ENCODE measurements at places on chromosomes 4 and X.

DNA sequence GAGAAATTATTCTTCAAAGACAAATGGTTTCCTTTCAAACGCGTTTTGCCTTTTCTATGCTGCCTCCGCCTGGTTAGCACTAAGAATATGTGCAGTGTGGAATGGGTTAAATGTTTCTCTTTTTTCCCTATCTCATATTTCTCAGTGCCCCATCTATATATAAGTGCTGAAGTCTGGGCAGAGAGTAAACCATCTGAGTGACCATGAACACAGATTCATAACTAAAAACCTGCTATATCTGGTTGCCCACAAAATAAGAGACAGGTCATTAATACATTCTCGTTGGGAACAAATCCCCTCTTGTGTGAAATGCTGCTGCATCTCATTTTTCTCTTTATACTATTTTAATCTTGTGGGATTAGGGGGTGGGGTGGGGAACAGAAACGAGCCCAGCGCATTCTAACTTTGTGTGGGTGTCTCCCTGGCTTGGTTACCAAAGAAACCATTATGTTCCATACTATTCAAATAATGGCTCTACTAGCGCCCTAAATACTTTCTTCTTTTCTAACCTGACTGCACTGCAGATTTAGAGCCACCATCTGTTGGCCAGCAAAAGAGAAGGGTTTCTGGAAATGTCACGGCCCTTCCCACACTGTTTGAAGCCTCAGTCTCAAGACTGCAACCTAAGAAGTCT, 42.2 kb upstream of the PTCHD1 start:
- no peak for DNase-seq

DNA sequence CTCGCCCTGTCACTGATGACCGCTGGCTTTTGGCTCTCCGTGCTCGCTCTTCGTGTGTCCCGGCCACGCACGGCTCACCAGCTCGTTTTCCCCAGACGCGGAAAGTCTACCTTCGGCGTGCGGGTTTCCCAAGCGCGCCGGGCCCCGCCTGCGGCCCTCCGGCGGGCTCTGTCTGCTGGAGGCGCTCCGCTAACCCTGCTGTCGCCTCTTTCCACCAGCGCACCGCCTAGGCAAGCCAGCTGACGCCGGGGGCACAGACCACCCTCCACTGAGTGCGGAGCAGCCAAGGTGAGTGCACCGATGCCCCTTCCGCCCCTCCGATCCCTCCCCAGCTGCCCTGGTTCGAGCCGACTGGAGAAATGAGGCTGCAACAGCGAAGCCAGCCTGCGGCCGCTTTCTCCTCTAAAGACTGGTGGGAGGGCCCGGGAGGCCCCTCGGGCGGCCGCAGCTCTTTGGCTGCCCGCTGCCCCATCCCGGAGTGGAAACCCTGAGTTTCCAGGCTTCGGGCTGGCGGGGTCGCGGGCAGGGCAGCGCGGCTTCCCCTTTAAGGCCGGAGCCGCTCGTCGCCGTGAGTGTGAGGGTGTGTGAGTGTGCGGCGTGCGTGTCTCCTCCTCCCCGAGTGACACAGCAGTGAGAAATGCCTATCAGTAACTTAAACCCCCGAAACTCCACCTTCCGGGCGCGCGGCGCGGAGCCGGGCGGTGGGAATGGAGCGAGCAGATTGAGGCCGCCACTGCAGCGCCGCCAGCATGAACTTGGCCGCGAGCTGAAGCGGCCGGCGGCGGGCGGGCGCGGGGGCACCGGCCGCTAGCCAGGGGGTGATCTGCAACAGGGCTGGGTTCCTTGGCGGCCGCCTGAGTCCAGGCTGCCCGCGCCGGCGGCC, at the start of gene MAMLD1:
Gene MAMLD1, plus strand, starts transcription at position 719 of the 883 bp plus-strand sequence. CDS start 82,200 bp downstream, outside the sequence.
- DNase-seq = no peak

DNA sequence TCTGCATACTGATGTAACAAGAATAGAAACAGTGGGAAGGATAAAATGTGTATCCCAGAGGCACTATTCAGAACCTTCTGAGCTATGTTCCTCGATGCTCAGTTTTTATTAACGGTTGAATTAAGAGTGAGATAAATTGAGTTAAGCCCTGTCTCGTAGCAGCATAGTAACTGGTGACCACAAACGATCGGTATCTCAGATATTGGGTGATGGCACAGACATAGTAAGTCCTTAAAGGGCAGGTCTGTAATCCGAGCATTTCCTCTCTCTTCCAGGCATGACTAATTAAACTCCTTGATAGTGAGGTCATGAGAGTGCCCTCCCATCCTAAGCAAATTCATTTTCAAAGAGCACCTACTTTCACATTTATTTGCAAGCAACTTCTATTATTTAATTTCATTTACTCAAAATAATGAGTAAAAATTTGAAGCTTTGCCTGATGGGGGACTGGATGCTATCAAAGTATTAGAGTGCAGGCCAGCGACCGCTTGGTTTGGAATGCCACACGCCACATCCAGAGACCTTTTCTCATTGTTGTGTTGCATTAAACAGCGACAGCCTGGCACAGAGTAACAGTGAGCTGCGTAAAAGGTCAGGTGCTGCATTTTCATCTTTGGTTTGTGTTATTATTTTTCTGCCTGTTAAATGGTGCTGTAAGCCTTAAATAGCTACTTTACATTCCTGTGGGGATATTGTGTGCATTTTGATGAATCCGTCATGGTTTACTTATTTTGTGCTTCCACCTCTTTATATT, 101.9 kb downstream of the PCDH7 start:
- DNase-seq = no peak

- DNase-seq = no peak
These were observed 9.9 kb downstream of the CRMP1 start for GRCh38 chr4:5882947-5883346.

DNA sequence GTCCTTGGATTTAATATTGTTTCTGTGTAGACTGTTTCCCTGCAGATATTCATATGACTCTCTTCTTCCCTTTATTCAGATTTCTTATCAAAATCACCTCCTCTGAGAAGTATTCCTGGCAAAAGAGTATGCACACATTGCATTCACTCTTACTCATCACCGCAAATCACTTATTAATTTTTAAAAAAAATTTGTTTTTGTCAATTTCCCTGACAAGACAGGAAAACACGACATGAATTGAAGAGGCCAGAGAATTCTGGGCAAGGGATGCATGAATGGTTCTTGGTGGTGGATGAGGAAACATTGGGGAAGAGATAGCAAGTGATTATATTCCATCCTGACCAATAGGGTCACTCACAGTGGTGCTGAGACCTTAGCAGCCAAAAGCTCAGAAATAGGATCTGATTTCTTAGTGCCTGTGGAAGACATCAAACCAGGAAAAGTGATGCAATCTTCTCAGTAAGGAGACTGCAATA, 522.5 kb upstream of the AGA start:
- no peak for DNase-seq

GRCh38 chr4:5812506-5813229, 80.2 kb downstream of the CRMP1 start:
- peak; percentile 54 for DNase-seq

DNA sequence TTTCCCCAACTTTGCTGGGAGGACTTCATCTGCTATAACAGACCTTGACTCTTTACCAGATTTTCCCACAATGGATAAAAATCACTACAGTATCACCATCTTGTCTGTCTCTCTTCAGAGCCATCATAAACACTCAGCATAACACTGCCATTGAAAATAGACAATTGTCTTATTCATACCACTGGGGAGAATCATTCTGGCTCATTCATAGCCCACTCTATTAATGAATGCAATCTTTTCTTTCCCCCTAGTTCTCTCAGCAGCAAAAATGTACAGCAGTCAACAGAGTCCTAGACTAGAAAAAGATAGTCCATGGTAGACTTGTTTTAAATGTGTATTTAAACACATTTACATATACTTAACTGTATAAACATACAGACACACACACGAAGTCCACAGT, 19.2 kb downstream of the SLC9A7 start:
- no peak for DNase-seq

GRCh38 chrX:38142610-38143009, 78.1 kb downstream of the SRPX start:
- DNase-seq = no peak
